ENCODE measurements at places on chromosomes 13 and 19.

DNA sequence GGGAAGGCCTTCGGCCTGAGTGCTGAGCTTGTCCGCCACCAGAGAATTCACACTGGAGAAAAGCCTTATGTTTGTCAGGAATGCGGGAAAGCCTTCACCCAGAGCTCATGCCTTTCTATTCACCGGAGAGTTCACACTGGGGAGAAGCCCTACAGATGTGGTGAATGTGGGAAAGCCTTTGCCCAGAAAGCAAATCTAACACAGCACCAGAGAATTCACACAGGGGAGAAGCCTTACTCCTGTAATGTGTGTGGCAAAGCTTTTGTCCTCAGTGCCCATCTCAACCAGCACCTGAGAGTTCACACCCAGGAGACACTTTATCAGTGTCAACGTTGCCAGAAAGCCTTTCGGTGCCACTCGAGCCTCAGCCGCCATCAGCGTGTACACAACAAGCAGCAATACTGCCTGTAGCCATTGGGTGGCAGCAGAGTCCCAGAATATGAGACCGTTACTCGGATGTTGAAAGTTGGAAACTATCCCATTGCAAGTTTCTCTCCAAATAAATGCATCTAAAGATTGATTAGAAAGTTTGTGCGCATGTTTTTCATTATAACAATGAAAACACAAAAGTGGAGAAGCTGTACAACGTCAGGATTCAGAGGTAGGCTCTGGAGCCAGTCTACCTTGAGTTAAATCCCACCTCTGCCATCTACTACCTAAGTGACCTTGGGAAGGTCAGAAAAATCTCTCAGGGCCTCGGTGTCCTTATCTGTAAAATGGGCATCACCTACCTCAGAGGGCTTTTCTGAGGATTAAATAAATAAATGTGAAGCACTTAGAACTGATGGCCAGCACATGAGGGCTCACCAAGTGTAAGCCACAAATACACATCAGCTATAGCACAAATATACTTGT is 21.1 kb downstream of the ZNF473 start:
- peak; percentile 30 for DNase-seq

DNA sequence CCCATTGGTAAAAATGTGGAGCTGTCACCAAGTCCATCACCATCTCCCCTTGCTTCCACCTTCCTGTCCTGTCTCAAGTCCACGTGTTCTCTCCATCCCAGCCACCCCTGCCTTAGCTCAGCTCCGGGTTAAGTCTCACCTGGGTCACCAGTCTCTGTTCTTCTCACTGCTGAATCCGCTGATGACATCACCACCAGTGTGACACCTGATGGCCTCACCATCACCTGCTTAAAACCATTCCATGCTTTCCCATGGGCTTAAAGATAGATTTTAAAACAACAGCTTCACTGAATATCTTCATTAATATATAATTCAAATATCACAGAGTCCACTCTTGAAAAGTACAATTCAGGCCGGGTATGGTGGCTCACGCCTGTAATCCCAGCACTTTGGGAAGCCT is 42.1 kb downstream of the RGCC start:
- no peak for DNase-seq

DNA sequence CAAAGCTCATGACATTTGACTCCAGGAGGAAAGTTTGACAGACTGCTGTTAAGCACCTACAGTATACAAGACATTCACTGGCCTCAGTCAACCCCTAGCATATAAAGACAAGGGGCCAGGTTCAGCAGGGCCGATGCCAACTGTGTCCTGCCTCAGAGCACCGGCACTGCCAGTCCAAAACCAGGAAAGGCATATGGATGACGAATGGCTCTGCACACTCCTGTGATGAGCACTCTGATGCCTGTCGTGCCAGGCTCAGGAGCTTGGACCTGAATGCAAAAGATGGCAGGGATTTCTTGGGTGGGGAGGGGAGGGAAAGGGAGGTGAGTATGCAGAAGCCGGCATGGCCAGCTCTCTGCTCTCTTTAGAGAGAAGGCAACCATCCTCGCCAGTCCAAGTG is 38.9 kb downstream of the COL4A1 start:
- no peak for DNase-seq

GRCh38 chr19:12783849-12784393 is 7.4 kb upstream of the JUNB start:
- DNase-seq = no peak

DNA sequence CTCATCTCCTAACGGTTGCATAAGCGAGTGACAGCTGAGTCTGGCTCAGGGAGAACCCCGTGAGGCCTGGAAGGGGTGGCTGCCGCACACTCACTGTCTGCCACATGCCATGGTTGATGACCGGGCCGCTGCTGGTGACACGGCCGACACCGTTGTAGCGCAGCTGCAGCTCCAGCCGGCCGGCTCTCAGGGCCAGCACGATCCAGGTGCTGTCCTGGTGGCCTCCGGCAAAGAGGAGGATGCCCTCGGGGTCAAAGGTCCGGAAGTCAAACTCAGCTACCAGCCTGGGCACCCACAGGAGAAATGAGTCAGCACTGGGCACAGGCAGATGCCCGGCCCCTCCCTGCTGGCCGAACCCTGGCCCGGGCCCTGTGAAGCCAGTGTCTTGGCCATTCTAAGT is 31.7 kb downstream of the GAS6 start:
- no peak for DNase-seq

DNA sequence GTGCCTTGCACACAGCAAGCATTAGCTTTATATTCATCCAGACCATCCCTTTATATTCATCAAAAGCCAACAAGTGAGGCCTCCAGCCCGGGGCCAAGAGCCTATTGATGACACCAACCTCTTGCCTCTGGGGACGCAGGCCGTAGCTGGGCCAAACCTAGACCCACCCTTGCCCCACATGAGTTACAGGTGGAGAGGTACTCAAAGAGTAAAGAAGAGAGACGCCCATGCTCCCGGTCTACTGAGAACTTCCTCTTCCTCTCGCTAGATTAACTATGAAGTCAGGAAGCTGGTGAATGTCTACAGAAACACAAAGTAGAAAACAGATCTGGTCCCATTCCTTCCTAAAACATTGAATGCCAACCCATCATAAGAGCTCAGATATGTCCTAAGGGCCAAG is 3.8 kb upstream of the MLNR start:
- DNase-seq = no peak

DNA sequence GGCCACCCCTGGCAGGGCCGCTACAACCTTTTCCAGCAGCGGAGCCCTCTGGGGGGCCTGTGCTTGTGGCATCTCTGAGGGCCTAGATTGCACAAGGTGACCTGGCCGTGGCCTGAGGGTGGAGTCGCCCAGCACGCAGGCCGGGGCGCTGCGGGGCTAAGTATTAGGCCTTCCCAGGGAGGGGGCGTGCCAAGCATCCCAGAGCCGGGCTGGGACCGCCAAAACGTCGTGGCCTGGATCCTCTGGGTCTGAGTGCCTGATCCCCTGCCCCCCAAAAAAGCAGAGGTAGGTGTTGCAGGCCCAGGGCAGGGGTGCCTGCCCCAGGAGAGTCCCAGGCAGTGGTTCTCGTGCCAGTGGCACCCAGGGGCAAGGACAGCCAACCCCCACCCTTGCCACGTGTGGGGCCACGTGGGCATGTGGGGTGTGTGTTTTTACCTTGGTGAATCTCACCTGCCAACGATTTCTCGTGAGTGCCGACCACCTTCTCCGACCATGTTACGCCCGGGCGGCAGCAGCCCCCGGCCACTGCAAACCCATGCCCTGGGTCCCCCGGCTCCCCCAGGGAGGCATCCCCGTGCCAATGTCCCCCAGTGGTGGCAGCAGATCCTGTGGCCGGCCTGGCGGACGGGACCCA is 12.6 kb upstream of the GNA15 start:
- no peak for DNase-seq

DNA sequence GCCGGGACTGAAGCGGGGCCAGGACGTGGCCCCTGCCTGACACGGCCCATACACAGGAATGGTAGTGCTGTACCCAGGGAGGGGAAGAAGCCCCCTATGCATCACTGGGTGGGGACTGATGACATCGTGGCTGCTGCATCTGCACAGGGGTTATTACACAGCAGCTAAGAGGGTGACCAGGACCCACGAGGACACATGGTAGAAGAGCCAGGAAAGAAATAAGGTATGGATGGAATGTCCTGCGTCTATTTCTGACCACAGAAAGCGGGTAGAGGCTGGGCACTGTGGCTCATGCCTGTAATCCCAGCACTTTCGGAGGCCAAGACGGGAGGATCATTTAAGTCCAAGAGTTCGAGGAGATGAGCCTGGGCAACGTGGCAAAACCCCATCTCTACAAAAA is 24.1 kb downstream of the DCAF15 start:
- DNase-seq = no peak

- peak; percentile 98 for DNase-seq
Measured at GRCh38 chr13:101309014-101309619, 107.2 kb downstream of the NALCN start.

DNA sequence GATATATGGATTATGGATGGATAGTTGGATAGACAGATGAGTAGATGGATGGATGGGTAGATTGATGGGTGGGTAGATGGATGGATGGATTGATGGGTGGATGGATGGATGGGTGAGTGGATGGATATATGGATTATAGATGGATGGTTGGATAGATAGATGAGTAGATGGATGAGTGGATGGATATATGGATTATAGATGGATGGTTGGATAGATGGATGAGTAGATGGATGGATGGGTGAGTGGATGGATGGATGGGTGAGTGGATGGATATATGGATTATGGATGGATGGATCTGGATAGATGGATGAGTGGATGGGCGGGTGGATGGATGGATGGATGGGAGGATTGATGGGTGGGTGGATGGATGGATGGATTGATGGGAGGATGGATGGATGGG is 36.4 kb upstream of the TNFAIP8L1 start:
- DNase-seq = no peak

DNA sequence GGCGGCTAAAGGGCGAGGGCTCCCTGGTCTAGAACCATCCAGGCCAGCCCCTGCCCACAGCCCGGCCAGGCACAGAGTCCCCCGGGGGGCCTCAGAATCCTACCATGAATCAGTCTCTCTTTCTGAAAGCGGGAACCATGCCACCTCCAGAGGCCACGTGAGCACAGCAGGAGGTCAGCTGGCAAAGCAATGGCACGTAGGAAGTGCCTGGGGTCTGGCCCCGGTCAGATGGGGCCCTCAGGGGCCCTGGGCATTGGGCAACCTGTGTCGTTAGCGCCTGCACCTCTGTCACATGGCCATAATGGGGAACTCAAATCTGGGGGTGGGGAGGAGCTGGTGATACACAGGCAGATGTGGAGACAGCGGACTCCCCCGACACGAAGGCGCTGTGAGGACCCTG is 8.8 kb downstream of the MFSD12 start:
- no peak for DNase-seq

DNA sequence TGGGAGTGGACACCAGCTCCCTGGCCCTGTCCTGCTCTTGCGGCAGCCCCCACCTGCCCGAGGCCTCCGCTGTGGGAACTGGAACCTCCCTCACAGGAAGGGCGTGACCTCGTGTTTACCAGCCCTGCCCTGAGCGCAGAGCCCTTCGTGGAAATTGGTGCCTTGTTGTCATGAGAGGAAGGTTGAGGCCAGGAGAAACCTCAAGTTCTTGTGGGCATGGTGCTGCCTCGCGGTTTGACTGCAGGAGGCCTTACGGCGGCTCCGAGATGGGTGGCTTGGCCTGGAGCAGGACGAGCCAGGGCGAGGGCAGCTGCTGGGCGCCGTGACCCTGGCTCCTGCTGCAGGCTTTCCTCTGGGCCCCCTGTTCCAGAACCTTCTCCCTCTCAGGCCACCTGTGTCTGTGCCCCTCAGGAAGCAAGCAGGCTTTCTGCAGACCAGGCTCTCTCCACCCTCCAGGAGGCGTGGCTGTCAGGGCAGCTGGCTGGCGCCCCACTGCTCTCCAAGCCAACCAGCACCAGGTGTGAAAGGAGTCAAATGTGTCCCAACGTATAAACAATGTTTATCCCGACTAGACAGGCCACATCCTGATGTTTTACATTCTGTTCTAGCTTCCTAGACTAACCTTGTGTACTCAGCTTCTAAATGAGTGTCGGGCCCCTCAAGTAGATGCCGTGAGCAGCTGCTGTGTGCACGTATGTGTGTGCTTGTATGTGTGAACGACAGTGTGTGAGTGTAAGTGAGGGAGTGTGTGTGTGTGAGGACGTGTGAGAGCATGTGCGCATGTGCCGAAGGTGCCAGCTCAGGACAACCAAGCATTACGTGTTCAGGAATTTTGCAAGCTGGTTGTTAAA is 10.4 kb upstream of the RASA3 start:
- no peak for DNase-seq

DNA sequence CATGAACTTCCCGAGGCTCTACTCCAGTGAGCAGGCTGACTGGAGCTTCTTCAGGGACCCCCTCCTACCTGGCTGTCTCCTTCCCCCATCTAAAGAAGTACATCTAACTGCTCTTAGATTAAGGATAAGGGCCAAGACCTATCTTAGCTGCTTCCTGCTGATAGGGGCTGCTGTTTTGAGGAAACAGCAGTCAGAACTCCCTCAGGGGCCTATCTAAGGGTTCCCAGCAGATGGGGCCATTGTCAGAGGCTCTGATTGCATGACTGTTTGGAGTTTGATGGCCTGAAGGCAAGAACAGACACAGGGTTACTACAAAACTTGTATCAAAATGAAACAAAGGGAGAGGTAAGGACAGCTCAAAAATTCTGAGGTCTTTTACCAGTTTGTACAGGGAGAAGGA is 2636.9 kb upstream of the PCDH20 start:
- no peak for DNase-seq

DNA sequence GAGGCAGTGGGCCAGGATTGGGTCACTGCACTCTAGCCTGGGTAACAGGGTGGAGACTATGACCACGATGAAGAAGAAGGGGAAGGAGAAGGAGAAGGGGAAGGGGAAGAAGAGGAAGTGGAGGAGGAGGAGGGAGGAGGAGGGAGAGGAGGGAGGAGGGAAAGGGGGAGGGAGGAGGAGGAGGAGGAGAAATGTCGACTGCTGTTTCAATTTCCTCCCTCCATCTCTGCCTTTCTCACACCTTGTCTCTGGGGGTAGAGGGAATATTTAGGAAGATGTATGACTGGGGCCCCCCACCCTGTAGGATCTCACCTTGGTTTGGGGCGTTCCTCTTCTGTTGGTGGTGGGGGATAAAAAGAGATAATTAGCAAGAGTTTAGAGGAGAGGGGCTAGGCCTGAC is 3.8 kb downstream of the TNNT1 start:
- no peak for DNase-seq

DNA sequence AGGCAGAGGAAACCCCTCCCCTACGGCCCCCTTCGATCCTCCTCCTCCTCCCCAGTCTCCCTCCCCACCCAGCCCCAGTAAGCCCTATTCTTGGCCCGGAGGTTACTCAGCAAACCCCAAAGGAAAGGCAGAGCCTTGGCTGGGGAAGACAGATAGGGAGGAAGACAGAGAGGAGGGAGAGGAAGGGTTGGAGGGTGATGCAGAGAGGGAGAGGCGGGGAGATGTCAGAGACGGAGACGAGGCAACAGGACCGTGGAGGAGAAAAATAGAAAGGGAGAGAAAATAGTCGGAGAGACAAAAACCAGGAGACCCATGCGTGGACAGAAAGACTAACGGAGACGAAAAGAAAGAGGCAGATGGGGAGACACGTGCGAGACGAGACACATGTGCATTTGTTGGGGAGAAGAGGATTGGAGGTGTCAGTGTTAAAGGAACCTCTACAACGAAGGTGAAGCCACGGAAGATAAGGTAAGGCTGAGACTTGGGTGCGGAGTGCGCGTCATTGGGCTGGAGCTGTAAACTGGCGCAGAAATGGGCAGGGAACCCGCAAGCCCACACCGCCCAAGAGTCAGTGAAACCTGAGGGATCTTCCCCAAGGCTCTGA is 2.9 kb downstream of the TGFB1 start:
- no peak for DNase-seq

Measured in fibroblast of lung (primary cell).